GM18507 (cell line): ENCODE measurements at places on chromosomes 5 and 9.

DNA sequence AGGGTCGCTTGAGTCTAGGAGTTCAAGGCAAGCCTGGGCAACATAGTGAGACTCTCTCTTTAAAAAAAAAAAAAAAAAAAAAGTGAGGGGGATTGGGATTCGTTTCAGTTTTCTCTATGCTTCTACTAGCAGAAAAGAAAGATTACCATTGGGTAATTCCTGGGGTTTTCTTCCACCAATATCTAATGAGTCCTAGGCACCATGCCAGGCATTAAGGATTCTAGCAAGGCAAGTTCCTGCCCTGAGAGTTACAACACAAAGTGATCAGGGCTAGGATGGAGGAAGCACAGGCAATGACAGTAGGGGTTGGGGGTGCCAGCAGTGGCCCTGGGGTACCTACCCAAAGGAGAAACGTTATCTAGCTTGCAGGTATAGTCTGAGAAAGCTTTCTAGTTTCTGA is 90.8 kb downstream of the PCDH1 start:
- no peak for DNase-seq

GRCh38 chr9:4741365-4742089 is 525 bp upstream of the AK3 start:
- DNase-seq: no peak

DNA sequence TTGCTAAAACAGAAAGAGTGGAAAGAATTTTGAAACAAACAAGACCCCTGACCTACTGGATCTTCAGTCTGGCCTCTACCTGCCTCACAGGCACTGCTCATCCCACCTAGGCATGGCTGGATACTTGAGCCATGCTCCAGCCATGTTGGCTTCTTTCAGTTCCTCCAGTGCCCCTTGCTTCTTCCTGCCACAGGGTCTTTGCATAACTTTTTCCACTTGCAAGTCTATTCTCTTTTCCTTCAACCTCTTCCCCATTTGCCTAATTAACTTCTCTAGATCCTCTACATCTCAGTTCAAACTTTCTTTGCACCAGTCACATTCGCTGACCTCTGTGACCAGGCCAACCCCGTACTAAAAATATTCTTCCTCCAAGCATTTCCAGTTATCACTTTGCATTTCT is 50.4 kb downstream of the STARD4 start:
- DNase-seq: no peak

DNA sequence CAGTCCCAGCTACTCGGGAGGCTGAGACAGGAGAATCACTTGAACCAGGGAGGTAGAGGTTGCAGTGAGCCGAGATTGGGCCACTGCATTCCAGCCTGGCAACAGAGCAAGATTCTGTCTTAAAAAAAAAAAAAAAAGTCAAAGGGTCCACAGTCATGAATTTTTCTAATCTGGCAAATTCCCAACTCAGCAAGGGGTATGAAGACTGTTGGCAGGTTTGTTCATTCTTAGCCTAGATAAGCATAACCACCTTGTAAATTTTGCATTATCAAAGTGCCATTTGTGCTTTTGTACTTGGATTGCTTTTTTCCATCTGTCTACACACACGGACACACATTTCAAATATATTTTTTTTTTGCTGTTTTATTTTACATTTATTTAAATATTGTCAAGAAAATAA is 299.8 kb upstream of the NUDT12 start:
- no peak for DNase-seq

DNA sequence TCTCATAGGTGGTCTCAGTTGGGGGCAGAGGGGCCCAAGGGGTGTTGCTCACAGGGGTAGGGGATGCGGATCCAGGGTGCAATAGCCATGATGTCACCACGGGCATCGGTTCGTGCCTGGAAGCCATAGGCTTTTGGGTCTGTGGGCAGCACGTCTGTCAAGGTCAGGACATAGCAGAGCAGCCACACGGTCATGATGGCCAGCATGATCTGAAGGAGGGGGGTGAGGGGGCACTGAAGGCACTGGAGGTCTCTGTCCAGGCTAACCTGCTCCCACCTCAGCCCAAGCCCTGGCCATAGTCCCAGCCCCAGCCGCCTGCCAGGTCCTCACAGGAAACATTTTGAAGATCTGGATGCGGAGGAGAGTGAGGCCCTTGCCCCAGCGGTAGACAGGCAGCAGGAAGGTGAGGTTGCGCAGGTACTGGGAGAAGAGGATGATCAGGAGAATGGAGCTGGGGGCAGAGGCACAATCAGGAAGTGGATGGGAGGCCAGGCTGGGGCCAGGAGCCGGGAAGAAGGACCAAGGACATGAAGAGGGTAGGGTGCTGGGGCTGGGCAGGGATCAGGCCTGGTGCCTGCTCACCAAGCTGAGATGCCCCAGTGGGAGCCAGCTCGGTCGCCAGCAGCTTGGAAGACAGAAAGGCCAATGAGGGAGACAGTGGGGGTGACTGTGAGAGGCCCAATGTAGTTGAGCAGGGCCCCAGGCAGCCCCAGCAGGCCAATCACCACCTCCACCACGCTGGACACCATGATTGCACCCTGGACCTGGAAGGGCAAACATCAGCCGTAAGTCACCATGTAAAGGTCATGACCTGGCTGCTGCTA is 3.3 kb downstream of the SLC23A1 start:
- no peak for DNase-seq

DNA sequence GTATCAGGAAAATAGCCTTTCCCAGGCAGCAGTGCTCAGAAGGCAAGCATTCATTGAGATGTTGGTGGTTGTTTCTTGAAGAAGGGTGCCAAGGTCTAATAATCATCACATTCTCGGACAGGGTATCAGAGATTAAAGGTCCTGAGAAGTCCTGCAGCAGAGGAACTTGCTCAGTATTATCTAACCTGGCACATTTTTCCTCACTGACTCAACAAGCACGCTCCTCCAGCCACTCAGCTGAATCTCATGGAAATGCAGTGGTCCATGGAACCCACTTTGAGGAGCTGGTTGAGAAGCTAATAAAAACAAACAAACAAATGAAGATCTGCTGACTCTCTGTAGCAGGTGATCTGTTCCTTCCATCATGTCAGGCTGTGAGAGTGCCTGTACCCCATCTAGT is 35.3 kb upstream of the ICE1 start:
- no peak for DNase-seq

GRCh38 chr5:151156507-151157420 is 815 bp downstream of the ANXA6 start:
- DNase-seq: no peak

GRCh38 chr9:134932606-134933005 is 14.9 kb upstream of the FCN1 start:
- no peak for DNase-seq

DNA sequence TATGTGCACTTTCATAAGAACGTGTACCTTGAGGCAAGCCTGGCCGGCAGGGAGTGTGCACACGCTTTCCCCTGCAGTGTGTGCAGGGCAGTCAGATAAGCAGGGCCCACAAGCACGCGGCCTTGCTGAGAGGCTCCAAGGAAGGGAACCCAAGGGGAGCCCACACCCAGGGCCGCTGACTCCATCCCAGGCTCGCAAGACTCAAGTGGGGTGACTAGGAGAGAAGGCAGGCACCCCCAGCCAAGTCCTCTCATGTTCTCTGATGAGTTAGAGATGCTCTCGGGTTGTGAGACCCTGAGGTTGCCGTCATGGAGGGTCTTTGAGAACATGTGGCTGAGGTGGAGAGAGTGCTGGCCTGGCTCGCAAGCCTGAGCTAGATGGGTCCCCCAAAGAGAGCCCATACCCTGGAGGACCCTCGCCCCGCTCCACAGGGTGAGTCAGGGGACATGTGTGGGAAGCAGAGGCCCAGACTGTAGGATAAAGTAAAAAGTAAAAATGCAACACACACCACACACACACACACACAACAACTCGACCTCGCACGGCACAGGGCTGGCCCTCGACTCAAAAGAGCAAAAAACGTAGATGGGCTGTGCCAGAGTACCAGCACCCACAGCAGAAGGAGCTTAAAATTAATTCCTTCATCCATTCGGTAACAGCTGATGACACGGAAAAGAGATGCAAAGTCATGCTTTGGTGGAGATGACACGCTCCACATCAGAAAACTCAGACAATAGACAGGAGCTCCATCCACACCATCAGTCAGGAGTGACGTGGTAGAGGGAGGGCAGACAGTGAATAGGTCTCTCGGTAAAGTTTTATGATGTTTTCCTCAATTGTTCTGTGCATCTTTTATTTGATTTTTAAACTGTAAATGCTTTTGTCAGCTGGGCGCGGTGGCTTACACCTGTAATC is 54.8 kb upstream of the NKD2 start:
- DNase-seq: no peak

DNA sequence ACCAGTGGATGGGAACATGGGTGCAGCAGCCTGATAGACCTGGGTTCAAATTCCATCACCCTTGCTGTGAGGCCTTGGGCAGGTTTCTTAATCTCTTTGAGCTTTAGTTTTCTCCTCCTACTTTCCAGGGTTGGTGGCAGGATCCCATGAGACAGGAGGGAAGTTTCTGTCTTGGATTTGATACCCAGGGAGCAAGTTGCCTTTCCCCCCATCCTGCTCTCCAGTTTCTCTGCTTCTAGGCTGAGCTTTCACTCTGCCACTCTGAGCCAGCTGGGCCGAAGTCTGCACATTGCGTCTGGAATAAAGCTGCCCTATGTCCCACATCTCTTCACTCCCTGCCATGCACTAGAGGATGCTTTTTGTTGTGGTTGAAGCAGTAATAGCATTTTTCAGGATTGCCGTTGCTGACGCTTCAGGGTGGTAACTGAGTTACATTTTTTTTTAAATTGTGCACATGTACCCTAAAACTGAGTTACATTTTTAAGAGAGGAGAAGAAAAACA is 40.5 kb upstream of the ANGPTL2 start:
- no peak for DNase-seq

DNA sequence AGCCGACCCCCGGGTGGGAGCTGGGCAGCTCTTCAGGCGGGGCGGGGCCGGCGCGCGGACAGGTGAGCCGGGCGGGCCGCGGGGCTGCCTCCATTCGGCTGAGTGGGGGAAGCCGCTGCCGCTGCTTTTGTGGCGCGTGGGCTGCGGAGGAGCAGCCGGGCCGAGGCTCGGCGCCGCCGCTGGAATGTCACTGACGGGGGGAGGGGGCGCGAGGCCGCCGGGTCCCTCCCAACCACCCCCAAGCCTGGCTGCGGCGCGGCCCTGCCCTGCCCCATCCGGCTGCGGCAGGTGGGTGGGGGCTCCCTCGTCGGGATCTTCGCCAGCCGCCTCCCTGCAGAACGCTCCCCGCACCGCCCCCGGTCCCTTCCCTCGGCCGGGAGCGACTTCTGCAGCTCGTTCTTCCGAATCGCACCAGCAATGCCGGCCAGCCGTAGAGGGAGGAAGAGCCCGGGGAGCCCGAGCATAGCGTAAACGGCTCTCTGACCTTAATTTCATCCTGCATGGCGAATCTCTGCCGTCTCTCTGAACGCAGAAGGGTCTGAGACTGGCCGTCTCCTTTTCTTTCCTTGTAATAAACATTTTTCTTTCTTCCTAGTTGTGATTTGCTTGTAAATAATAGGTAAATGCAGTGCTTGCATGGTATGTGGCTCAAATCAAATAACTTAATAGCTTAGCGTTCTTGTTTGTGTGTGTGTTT is 505 bp downstream of the SPTAN1 start:
- DNase-seq: peak; percentile 9

- DNase-seq: no peak
These were observed 248.1 kb upstream of the NREP start for GRCh38 chr5:112004867-112005622.

- DNase-seq: peak; percentile 8
These were observed at the start of gene MARVELD2 for GRCh38 chr5:69414885-69415583. MARVELD2 (plus strand) TSS chr5:69415116; CDS start chr5:69419386, 4,270 bp downstream.
